Right lung (tissue), 10 donors: ENCODE measurements at places on chromosomes 11 and 22. TPM values are rescaled to one million over a fixed set of nuclear protein-coding genes. Genes with fewer than 3 reads are reported as not detected.

GRCh38 chr22:44573451-44573850, 75.4 kb upstream of the RTL6 start:
- DNase-seq, result no peak

- DNase-seq, result no peak
Observed at GRCh38 chr11:19632499-19632834, 80.2 kb upstream of the NAV2 start.

- DNase-seq, result no peak
Observed at GRCh38 chr11:45755281-45755859, 49.6 kb upstream of the SLC35C1 start.

PHF21B gene
- polyA plus RNA-seq, result 1.2 TPM

GRCh38 chr22:44869196-44869595, 116.8 kb downstream of the ARHGAP8 start:
- no peak for DNase-seq

DNA sequence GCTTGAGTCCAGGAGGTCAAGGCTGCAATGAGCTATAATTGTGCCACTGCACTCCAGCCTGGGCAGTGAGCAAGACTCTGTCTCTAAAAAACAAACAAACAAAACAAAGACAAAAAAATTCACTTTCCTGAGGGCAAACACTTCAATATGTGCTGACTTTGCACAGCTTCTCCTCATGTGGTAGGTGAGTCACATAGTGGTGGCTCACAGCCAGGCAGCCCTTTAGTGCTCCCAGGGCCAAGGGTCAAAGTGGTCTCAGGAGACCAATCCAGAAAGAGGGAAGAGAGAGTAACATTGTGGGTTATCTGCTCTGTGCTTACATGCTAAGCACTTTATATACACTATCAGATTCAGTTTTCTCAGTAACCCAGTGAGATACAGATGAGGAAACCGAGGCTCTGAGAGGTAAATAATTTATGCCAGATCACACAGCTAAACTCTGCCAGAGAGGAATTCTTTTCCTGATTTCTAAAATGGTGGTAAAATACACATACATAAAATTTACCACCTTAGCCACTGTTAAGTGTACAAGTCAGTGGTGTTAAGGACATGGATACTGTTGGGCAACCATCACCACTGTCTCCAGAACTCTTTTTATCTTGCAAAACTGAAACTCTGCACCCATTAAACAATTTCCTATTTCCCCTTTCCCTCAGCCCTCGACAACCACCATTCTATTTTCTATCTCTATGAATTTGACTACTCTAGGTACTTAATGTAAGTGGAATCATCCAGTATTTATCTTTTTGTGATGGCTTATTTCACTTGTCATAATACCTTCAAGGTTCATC, 231.7 kb upstream of the NARS2 start:
- DNase-seq, result no peak

GRCh38 chr22:38228873-38229740, 27.3 kb downstream of the MAFF start:
- DNase-seq, result no peak

GRCh38 chr22:20741008-20741633, 32.8 kb upstream of the SERPIND1 start:
- no peak for DNase-seq

GGTLC3 gene
- 0.53 TPM for polyA plus RNA-seq

DNA sequence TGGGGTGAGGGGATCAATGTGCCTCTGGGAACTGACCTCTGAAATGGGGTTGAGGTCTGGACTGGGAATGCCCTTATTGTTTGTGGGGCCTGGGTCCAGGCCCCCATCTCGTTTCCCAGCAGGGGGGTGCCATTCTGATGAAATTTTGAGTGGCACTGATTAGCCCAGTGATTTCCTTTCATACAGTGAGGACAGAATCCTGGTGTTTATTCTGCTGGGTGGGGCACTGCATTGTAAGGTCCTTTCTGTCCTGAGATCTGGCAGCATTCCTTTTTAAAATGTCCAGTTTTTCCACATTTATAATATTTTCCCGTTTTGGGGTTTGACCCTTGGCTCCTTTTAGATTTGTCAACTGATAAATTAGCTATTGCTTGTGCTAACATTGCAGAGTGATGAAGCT, 27.1 kb downstream of the OR10A6 start:
- no peak for DNase-seq

KDM4E gene
- 0.15 TPM for polyA plus RNA-seq

OR5B21 gene
- polyA plus RNA-seq, result not detected

HSPB2 gene
- 5.3 TPM for polyA plus RNA-seq

PYGM gene
- 2.7 TPM for polyA plus RNA-seq

GRCh38 chr11:24373516-24373915, 123.3 kb upstream of the LUZP2 start:
- no peak for DNase-seq

- no peak for DNase-seq
Observed at GRCh38 chr11:69635195-69635594, 5.8 kb upstream of the CCND1 start.

GRCh38 chr22:19111584-19111983, 10.6 kb downstream of the DGCR2 start:
- no peak for DNase-seq

C11orf42 gene
- polyA plus RNA-seq, result 1.8 TPM

OR8H3 gene
- polyA plus RNA-seq, result not detected

GRCh38 chr11:45179686-45180178, 33.3 kb downstream of the PRDM11 start:
- DNase-seq, result no peak

DNA sequence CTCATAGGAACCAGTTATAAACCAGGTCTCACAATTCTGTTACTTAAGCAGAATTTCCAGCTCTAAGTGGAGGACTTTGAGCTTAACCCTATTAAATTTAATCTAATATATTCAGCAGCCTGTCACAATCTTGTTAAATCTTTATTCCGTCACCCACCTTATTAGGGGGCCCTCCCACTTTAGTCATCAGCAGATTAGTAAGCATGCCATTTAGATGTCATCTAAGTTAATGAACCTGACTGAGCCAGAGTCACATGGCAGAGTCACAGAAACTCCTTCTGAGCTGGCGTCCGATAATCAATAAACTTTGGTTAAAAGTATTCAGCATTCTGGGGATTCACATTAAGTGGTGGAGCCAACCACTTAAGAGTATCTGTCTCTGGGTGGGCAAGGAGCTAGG, 35.1 kb downstream of the TTC12 start:
- no peak for DNase-seq

BTG4 gene
- not detected for polyA plus RNA-seq

- no peak for DNase-seq
Observed at GRCh38 chr11:79030448-79030847, 410.4 kb downstream of the TENM4 start.
